NCI-H748 treated with DMSO at 0.1 percent for 48 hours (cell line): ENCODE measurements at places on chromosomes 16 and 17.

DNA sequence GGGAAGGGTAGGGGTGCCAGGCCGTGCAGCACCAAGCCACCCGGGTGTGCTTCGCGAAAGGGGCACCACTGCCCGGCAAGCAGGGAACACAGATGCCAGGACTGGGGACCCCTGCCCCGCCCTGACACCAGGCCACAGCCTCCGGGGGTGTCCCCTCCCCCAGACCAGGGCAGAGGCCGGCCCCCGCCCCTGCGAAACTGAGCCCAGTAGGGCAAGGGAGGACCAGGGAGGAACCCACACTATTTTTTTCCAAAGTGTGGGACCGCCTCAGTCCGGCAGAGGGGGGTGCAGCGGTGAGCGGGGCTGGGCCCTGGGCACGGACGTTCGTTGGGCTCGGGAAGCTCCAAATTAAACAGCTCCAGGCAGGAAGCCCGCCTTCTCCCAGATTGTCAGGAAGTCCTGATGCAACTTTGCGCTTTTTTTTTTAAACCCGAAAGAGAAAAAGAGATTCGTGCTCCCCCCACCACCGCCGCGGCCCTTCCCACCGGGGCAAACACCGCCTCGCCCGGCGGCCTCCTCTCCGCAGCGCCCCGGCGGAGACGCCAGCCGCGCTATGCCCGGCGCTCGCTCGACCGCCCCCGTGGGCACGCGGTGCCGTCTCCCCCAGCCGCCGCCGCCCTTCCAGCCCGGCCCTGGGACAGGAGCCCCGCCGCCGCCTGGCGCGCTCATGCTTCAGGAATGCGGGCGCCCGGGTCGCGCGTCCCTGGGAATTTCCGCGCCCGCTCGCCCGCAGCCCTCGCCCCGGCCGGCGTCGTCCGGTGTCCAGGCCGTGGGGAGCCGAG, 755 bp downstream of the PIEZO1 start:
- no peak for DNase-seq

GRCh38 chr16:19507867-19508266, 14.0 kb downstream of the GDE1 start:
- no peak for DNase-seq

DNA sequence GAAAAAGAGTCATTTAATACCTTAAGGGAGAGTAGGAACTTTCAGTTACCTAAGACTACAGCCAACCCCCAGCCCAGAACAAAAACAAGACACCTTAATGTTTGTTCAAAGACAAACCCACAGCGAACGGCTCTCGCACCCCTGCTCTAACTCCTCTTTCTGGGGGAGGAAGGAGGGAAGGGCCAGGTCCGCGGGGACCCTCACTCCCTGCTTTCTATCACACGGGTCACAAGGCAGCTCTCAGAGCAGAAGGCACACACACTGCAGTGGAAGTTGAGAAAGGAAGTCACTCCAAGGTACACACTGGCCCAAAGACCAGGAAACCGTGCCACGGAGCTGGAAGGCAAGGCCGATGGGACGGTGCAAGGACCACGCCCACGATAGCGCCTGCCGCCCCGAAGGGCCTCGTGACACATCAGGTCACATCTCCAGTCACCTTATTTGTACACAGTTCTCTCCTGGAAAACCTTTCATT, 10.0 kb downstream of the LITAFD start:
- DNase-seq, result no peak

DNA sequence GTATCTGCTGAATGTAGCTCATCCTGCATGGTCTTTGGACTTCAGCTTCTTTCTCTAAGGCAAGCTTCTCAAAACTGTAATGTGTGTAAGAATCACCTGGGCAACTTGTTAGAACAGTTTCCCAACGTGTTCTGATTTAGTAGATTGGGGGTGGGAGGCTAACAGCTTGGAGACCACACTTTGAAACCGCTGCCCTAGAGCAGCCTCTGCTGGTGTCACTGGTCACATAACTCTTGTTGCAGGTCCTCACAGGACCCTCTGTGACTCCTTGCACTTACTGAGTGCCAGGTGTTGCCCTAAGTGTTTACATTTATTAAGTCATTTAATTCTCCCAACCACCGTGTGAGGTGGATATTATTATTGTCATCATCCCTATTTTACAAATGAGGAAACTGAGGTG, 9.9 kb downstream of the SLC35G3 start:
- DNase-seq, result no peak

DNA sequence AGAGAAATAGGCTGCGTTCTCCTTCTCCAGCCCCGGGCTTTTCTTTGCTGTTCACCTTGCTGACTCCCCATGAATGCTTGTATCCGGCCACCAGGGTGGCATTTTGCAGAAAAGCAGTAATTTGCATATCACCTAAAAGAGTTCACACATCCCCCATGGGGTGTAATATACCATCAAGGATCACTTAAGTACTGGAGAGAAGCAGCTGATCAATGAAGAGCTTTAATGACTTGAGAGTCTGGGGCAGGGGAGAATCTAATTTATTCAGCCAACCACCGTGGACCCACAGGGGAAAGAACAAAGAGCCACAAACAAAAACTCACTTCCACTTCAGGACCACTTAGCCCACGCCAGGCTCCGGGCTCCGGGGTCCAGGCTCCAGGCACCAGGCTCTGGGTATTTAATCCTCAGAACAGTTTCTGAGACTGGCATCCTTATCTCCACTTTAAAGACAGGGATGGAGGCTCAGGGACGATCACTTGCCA, 33.9 kb upstream of the SEC14L1 start:
- DNase-seq, result no peak

- DNase-seq, result no peak
Observed at GRCh38 chr17:78121801-78122215, 6.7 kb downstream of the TMC6 start.

- no peak for DNase-seq
Observed at GRCh38 chr17:65023791-65024190, 32.7 kb downstream of the GNA13 start.

DNA sequence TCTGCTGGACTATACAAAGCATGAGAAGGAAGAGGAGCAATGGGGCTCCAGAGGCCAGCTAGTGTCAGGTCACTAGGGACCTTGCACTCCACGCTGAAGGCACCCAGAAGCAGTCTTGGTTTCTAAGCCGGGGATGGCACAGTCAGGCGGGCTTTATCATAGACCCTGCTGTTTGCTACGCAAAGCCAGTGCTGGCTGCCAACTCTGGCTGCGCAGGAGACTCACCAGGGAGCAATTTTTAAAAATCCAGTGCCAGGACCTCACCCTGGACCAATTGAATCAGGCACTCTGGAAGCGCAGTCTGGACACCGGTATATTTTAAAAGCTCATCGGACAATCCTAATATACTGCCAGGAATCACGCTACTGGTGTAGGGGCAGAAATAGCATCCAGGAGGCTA, 368.5 kb upstream of the XYLT1 start:
- no peak for DNase-seq

GRCh38 chr16:81987121-81987520, 24.1 kb downstream of the SDR42E1 start:
- no peak for DNase-seq

DNA sequence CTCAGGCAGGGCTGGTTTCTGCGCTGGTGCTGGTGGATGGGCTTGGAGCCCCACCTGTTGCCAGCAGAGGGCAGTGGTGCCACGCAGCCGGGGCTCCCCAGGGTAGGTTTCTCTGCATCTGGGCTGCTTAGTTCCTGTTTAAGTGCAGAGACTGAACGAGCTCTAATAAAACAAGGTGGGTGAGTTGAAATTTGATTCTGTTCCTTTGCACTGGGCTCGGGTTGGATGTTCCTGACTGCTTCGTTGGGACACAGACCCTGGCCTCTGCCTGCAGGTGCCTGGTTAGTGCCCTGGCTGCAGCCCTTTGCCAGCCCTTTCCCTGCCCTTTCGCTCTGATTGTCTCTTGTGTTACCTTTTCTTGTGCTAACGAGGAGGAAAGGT, 30.0 kb downstream of the TBCD start:
- DNase-seq, result peak; percentile 22

DNA sequence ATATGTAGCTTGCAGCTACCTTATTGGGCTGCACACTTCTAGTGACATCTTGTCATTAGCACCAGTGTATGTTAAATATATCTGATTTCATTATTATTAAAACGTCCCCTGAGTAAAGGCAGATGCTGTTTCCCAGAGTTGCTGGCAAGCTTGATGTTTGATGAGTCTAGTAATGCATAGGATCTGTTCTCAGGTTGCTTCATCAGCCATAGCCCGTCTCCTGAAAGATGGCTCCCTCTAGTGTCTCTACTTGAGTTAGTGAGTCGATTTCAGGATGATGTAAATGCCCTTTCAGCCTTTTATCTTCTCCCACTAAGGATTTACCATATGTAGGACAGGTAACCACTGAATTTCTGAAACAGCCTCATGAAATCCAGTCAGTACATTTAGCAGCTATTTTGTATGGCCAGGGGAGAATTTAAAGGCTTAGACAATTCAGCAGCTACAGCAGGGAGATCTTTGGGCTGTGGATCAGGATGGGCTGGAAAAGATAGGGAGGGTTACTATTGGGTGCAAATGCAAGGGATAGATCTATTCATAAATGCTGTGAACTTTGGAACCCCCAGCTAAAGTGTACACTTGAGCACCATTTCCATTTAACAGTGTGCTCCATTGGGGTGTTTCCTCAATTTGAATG, 376.3 kb downstream of the CNTNAP4 start:
- peak; percentile 83 for DNase-seq

GRCh38 chr17:43648916-43649315, 12.8 kb downstream of the MEOX1 start:
- no peak for DNase-seq

DNA sequence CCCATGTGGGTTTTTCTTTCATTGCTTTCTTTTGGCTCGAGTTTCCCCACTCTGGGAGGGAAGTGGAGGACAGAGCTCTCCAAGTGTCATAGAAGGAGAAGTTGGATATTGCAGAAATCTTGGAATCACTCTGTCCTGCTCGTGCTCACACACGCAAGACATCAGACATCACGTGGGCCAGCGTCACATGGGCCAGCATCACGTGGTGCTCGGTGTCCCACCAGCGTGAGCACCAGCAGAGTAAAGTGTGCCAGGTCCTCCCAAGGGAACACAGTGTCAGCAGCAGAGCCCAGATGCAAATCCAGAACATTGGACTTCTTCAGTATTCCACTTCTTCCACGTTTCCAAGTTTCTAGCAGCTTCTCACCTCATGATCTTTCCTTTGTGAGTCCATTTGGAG, 327.0 kb downstream of the FOXL1 start:
- DNase-seq, result no peak

DNA sequence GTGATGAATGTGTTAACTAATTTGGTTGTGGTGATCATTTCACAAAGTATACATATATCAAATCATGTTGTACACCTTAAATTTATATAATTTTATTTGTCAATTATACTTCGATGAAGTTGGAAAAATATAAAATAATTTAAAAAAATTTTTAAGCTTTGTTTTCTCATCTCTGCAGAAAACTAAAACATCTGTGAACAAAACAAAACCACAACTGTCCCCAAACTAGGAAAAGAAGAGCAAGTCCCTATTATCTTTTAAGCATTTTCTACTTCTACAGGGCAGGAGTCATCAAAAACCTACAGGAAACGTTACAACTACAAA, 6.5 kb downstream of the HSDL1 start:
- DNase-seq, result no peak

- DNase-seq, result no peak
Observed at GRCh38 chr17:59802160-59802559, 90.6 kb downstream of the TUBD1 start.

GRCh38 chr17:69461951-69462369, 47.5 kb downstream of the MAP2K6 start:
- DNase-seq, result no peak

GRCh38 chr17:78960928-78961327, 18.8 kb downstream of the LGALS3BP start:
- DNase-seq, result no peak

GRCh38 chr16:88197481-88198456, 185.0 kb upstream of the ZNF469 start:
- DNase-seq, result no peak

DNA sequence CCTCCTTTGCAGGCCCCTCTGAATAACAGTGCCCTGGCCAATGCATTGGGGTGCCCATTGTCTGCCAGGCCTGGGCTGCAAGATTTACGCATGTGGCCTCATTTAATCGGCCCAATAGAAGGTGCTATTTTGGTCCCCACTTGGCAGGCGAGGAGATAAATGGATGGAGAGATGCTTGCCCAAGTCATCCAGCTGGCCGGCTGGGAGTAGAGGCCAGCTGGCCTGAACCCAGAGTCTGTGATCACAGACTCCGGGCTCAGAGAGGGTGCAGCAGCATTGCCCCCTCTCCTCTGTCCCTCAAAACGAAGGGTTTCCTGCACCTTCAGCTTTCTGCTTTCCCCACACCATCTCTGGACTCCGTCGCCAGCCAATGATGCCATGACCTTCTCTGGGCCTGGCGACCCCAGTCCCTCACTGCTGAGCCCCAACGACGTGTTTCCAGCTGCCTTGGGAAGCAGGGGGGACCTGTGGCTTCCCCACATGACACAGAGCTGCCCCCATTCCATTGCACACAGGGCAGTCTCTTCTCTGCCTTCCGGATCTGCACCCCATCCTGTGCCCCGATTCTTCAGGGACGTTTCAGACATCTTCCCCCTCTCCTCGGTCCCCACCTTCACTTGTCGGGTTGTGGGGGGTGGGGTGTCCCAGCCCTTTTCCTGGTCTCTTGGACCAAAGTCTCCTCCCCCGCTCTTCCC, 3.5 kb upstream of the ADGRG1 start:
- no peak for DNase-seq

DNA sequence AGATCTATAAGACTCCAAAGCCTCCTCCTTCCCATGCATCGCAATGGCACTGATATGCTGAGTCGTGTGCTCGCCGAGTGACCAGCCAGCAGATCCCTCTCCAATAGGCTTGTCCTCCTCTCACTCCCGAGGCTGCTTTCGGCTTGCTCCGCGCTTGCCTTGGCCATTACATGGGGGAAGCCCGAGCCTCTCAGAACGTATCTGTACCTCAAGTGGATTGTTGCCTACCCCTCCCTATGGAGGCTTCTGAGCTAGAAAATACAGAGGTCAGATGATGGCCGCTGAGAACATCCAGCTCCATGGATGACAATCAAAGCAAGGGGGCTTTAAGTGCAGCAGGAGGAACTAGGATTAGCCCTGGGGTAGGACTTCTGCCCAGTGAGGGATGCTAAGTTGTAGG, 7.7 kb upstream of the NLRP1 start:
- DNase-seq, result no peak

- DNase-seq, result no peak
Observed at GRCh38 chr17:21602176-21602575, 90.1 kb upstream of the KCNJ18 start.

DNA sequence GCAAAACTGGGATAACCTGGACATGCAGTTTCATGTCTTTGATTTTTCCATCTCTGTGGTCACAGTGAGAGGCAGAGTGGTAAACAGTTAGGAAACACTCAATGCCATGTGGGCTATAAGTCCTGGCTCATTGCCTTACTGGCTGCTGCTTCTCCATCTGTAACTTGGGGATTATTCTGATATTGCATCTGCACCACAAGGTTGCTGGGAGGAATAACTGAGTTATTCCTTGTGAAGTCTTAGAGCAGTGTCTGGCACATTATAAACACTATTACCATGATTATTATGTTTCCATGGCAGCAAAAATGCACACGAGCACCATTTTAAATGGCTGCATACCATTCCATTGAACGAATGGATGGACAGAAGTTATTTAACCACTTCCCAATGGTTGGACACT, 111.7 kb upstream of the CDH5 start:
- no peak for DNase-seq

GRCh38 chr17:68732301-68732749, 131.2 kb upstream of the FAM20A start:
- DNase-seq, result no peak

GRCh38 chr16:30669903-30670824, 11.9 kb downstream of the FBRS start:
- no peak for DNase-seq
